Ascending aorta (tissue), 2 donors: ENCODE measurements at places on chromosomes 1 and 21. TPM values are rescaled to one million over a fixed set of nuclear protein-coding genes. Genes with fewer than 3 reads are reported as not detected.

OR14A2 gene
- total RNA-seq: not detected

DNA sequence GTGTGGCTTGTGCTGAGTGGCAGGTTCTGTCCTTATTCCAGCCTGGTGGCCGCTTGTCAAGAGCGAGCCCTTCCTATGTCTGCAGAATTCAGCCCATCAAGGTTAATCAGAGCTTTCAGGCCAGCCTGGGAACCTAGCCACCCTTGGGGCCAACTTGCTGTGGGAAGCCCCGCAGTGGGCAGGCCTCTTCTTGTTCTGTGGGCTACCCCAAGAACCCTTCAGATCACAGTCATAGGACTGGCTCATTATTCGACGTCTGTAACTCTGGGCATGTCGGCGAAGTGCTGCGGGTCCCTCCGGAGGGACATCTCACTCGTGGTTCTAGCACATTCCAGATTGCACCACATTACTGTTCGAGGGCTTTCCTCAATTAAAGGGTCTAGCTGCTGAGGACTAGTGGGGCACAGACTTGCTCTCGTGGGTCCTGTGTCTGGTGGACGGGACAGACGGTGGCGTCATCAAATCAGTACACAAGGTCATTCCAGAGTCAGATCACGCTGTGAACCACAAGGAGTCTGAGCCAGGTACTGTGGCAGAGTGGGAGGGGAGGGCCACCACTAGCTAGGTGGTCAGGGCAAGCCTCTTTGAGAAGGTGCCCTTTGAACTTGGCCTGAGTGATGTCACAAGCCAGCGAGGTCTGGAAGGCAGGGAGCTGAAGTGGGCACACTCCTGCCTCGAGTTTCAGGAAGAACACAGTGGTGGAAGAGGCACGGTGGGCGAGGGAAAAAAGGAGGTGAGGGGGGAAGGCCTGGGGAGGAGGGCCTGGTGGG lies 20.3 kb upstream of the TNFRSF1B start:
- no peak for DNase-seq

PFDN2 gene
- total RNA-seq: 16.3 TPM

DNA sequence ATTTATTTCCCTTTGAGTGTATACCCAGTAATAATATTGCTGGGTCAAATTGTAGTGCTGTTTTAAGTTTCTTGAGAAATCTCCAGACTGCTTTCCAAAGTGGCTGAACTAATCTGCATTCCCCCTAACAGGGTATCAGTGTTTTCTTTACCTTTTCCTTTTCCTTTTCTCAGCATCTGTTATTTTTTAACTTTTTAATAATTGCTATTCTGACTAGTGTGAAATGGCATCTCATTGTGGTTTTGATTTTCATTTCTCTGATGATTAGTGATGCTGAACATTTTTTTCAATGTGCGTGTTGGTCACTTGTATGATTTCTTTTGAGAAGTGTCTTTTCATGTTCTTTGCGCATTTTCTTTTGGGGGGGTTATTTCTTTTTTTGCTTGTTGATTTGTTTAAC lies 374.9 kb upstream of the BRINP3 start:
- no peak for DNase-seq

OR2T29 gene
- not detected for total RNA-seq

GRCh38 chr1:210373628-210373877 lies 44.9 kb downstream of the HHAT start:
- DNase-seq: no peak

GRCh38 chr1:211348547-211348946 lies 21.9 kb downstream of the TRAF5 start:
- no peak for DNase-seq

- DNase-seq: no peak
Observed at GRCh38 chr1:90122654-90123340, 127.9 kb downstream of the ZNF326 start.

- no peak for DNase-seq
Observed at GRCh38 chr1:41526956-41527561, 42.6 kb upstream of the EDN2 start.

GRCh38 chr1:52530563-52531144 lies 22.2 kb downstream of the TUT4 start:
- no peak for DNase-seq

GRCh38 chr1:83055391-83056170 lies 943.4 kb downstream of the TTLL7 start:
- DNase-seq: no peak

GRCh38 chr1:240854367-240854766 lies 242.4 kb upstream of the GREM2 start:
- no peak for DNase-seq

- DNase-seq: no peak
Observed at GRCh38 chr1:199302554-199302953, 663.7 kb downstream of the PTPRC start.

- no peak for DNase-seq
Observed at GRCh38 chr1:226973371-226973897, 33.3 kb downstream of the COQ8A start.

DNA sequence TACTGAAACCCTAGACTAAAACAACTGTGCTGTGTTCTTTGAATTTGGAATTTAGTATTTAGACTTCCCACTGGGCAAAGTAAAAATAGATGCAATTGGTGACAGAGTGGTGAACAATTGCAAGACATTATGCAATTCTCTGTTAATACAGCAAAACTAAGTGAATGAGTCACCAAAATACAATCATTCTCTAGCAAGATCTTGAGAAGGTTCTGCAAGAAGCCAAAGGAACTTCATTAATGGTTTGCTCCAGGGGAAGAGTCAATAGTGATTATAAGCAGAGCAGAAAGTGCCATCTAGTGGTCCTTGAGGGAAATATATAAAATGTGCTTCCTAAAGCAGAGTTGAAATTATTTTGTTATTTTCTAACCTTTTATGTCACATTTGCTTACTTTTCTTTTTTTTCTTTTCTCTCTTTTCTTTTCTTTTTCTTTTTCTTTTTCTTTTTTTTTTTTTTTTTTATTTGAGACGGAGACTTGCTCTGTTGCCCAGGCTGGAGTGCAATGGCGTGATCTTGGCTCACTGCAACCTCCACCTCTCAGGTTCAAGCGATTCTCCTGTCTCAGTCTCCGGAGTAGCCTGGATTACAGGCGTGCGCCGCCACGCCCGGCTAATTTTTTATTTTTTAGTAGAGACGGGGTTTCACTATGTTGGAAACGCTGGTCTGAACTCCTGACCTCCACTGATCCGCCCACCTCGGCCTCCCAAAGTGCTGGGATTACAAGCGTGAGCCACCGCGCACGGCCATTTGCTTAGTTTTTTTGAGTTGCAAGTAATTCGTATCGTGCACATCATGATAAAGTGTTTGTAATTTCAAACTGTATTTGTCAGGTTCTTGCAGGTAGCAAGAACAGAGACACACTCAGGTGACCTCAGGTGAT lies 99.2 kb downstream of the CTH start:
- DNase-seq: no peak

- no peak for DNase-seq
Observed at GRCh38 chr1:150967936-150968335, 6.7 kb downstream of the CERS2 start.
